Natural killer cell treated with Interleukin-12 subunit alpha and Interleukin-12 subunit beta and Interleukin-15 and Interleukin-18, amount 100 ng/mL, for 72 hours (primary cell): ENCODE measurements at places on chromosomes 11 and 22. TPM values are rescaled to one million over a fixed set of nuclear protein-coding genes. Genes with fewer than 3 reads are reported as not detected.

- peaks cover 14% of the 10 kb centered on the region for H3K4me1 ChIP-seq
- no peak overlapping the region for H3K27ac ChIP-seq
- peaks cover 4% of the 10 kb centered on the region for H3K36me3 ChIP-seq
- DNase-seq = no peak
- H3K27me3 ChIP-seq = no peaks in the 10 kb centered on the region
Measured at GRCh38 chr11:88482871-88483301, 145.3 kb upstream of the CTSC start.

DNA sequence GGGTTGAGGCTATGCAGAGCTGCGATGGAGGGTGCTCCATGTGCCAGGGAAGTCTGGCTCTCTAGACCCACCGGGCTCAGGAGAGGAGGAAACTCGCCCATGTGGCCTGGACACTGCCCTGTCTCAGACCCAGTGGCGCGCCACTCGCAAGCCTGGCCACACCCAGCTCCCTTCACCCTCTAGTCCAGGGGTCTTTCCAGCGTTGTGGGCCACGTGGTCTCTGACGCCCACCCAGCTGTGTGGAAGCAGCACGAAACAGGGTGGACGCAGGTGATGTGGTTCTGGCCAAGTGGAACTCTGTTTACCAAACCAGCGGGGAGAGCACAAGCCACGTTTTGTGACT lies 28.2 kb downstream of the PPIL2 start:
- peaks cover 16% of the 10 kb centered on the region for H3K4me1 ChIP-seq
- no peaks in the 10 kb centered on the region for H3K36me3 ChIP-seq
- H3K27ac ChIP-seq = no peak overlapping the region
- no peak overlapping the region for H3K4me3 ChIP-seq

DNA sequence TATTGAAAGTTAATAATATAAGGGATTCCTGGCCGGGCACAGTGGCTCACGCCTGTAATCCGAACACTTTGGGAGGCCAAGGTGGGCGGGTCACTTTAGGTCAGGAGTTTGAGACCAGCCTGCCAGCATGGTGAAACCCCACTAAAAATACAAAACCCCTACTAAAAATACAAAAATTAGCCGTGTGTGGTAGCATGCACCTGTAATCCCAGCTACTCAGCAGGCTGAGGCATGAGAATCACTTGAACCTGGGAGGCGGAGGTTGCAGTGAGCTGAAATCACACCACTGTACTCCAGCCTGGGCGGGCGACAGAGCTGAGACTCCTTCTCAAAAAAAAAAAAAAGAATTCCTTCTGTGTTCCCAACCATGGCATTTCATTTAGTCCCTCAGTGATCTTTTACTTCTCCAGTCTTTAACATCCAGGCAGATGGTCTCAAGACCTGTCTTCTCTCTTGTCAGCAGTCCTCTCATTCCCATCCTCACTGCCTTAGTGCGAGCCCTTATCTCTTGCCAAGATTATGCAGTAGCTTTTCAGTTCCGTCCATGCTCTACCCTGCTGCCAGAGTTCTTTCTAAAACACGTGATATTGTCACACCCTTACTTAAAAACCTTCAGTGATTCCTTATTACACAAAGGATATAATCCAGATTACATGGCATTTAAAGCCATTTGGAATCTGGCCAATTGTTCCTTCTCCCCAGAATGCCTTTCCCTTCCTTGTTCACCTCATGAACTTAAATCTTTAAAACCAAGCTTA lies 17.9 kb downstream of the RTN3 start:
- no peaks in the 10 kb centered on the region for H3K27me3 ChIP-seq
- H3K27ac ChIP-seq = no peak overlapping the region
- H3K4me1 ChIP-seq = peaks cover 9% of the 10 kb centered on the region
- no peaks in the 10 kb centered on the region for H3K36me3 ChIP-seq
- no peak overlapping the region for H3K4me3 ChIP-seq

DNA sequence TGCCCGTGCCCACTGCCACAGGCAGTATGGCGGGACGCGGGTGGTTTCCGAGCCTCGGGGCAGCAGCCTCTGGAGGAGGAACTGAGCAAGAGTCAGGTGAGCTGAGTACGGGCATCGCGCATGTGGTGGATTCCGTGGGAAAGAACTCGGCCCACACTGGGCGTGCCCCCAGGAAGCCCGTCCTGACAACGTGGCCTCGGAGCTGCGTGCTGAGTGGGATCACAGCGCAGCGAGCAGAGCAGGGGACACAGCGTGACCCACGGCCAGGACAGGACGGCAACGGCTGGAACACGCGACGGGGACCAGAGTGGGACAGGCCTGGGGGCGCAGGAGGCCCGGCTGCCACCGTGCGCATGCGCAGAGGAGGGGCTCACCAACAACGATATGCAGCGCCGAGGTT lies 36.8 kb downstream of the CERK start:
- peaks cover 18% of the 10 kb centered on the region for H3K36me3 ChIP-seq
- no peak for DNase-seq
- no peak overlapping the region for H3K27ac ChIP-seq
- no peak overlapping the region for H3K4me3 ChIP-seq
- no peaks in the 10 kb centered on the region for H3K27me3 ChIP-seq

GRCh38 chr11:69213316-69213715 lies 57.6 kb downstream of the SMIM38 start:
- H3K27ac ChIP-seq = no peak overlapping the region
- no peaks in the 10 kb centered on the region for H3K4me1 ChIP-seq
- no peaks in the 10 kb centered on the region for H3K36me3 ChIP-seq
- H3K4me3 ChIP-seq = no peak overlapping the region

DNA sequence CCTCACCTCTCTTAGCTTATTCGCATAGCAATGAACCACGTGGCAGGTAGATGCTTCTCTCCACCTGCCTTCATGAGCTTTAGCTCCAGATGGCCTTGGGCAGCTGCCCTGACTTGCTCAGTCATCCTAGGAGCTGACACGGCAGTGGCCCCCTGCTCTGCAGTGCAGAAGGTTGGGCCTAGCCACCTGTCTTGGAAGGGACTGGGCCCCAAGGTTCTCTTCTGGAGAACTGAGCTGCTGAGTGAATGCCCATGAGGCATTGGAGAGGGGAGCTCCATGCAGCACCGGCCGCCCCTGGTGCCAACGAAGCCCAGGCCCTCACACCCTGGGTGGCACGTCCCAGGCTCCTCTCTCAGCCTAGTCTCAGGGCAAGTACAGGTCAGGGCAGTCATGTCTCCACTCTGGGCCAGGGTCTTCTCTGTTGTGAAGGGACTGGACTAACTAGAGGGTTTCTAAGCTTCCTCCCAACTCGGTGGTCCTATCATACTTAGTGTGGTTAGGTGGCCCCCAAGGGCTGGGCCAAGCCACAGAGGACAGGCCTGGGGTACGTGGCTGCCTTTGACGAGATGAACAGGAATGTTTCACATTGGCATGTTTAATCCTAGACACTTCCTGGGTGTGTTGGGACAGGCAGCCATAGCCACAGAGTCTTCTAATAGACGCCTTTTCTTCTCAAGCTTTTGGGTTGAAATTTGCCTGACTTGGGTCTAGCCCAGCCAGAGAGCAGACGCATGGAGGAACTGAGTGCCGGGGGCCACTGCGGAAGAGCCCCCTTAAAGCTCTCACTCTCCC lies 47.9 kb downstream of the ALX4 start:
- no peak overlapping the region for H3K4me3 ChIP-seq
- H3K27me3 ChIP-seq = no peaks in the 10 kb centered on the region
- no peak overlapping the region for H3K27ac ChIP-seq
- DNase-seq = no peak
- no peaks in the 10 kb centered on the region for H3K36me3 ChIP-seq

- no peak for DNase-seq
- no peak overlapping the region for H3K27ac ChIP-seq
- peak overlapping the region; percentile 8 for H3K4me3 ChIP-seq
- H3K4me1 ChIP-seq = no peaks in the 10 kb centered on the region
Measured at GRCh38 chr11:57310630-57311086, 14.1 kb downstream of the TNKS1BP1 start.

DNA sequence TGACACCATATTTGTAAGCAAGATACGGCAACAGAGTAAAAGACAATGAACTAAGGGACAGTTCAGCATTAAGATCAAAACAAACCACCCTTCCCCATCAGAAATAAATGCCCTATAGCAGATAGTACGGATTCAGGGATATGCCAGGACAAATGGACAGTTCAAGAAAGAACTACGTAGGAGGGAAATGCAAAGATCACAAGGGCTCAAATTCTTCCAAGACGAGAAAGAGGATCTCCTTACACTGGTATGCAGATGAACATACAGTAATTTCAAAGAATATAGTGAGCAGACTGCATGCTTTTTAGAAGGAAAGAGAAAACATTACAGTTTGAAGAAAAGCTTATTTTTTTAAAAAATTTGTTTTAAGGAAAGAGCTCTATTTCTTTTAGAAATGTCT lies 124.7 kb upstream of the APOA1 start:
- no peak for DNase-seq
- H3K4me1 ChIP-seq = peaks cover 24% of the 10 kb centered on the region
- H3K27ac ChIP-seq = no peak overlapping the region

DNA sequence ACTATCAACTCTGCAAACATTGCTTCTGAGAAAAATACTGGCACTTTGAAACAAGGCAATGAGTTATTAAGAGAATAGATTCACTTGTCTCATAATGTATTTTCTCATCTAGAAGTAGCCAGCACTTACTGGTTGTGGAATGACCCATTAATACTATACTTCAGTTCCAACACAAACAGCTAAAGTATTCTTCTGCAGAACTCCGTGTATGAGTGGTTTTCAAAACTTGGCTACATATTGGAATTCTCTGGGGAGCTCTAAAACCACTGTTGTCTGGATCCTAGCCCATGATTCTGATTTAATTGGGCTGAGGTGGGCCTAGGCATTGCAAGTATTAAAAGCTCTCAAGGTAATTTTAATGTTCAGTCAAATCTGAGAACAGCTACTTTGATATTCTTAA lies 1416.4 kb upstream of the RAG2 start:
- H3K4me3 ChIP-seq = no peak overlapping the region
- H3K27me3 ChIP-seq = no peaks in the 10 kb centered on the region
- H3K4me1 ChIP-seq = no peaks in the 10 kb centered on the region
- no peak overlapping the region for H3K27ac ChIP-seq

DNA sequence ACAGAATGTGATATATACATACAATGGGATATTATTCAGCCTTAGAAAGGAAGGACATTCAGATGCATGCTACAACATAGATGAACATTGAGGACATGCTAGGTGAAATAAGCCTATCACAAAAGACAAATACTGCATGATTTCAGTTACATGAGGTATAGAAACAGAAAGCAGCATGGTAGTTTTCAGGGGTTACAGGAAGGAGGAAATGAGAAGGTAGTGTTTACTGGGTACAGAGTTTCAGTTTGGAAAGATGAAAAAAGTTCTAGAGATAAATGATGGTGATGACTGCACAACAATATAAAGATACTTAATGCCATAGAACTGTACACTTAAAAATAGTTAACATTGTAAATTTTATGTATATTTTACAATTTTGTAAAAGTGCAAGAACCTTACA lies 266.7 kb upstream of the C11orf87 start:
- no peak overlapping the region for H3K27ac ChIP-seq
- no peaks in the 10 kb centered on the region for H3K36me3 ChIP-seq
- H3K27me3 ChIP-seq = peaks cover 9% of the 10 kb centered on the region

The RFPL1 gene
- not detected for total RNA-seq

The CLCF1 gene
- total RNA-seq = 1.4 TPM

The OR6T1 gene
- total RNA-seq = not detected

The EIF4ENIF1 gene
- 83.4 TPM for total RNA-seq
